Caki2 (cell line): ENCODE measurements at places on chromosomes 7 and 10.

- DNase-seq, result no peak
Measured at GRCh38 chr7:114051871-114052331, 133.1 kb upstream of the PPP1R3A start.

DNA sequence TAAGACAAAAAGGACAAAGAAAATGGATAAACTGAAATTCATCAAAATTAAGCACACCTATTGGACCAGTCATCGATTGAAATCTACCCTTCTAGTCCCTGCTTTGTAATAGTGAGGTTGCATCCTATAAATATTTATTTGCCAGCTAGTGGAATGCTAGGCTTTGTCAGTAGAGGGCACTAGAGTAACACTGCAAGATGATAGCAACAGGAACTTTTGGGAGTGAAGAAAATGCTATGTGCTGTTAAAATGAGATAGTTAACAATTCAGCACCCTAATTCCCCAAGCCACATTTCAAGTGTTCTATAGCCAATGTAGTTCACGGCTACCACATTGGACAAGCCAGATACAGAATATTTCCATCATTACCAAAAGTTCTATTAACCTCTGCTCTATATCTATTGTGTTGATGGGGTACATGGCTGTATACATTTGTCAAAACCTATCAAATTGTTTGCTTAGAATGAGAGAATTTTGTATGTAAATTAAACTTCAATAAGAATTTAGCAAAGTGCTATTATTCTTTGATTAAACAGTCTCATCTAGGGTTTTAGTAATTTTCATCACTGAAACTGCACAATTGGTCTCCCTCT, 69.8 kb downstream of the LSMEM1 start:
- peak; percentile 23 for DNase-seq

DNA sequence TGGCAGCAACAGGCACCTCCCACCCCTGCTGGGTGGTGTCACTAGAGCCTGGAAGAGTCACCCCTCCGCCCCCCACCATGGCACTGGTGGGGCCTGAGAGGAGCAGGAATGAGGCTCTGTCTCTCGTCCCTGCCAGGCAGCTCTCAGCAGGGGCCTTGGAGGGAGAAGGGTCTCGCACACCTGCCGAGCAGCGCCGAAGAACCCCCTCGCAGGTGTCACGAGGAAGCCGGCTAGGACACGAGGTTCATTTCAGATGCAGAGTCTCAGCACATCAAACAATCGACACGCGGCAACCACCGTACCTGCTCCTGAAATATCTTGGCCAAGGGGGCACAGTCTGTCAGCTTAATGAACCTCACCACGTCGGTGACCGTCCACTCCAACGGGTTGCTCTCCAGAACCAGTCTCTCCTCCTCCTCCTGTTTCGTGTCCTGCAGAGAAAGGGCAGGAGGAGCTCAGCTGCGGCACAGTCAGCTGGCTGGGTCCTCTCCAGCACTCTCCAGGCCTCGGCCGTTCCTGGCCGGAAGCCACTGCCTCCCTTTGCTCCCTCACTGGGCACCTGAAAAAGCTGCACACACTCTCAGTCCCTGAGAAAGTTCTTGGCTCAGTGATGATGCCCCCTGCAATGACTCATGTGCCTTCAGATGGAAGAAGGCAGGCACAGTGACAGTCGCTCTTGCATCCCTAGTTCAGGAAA, 240.1 kb downstream of the SFMBT2 start:
- no peak for DNase-seq

GRCh38 chr7:158121441-158122045, 466.1 kb downstream of the PTPRN2 start:
- DNase-seq, result no peak

DNA sequence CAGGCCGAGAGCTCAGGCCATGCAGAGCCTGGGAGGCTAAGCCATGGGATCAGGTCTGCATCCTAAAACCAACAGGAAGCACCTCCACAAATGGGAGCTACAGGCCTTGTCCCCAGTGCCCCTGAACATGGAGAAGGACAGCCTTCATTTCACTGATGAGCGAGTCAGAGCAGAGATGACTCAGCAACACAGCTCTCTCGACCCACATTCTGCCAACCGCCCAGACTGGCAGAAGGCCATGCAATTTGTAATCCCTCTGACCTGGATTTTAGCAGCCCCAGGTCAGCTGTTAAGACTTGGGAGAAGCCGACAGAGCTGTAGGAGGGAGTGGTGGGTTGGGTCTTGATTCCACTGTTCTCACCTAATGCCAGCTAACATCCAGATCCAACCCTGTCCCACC, 25.5 kb downstream of the VOPP1 start:
- DNase-seq, result peak; percentile 90

- DNase-seq, result no peak
Measured at GRCh38 chr7:145106001-145106400, 270.1 kb upstream of the TPK1 start.

GRCh38 chr7:158382363-158383254, 205.0 kb downstream of the PTPRN2 start:
- DNase-seq, result no peak
